ENCODE measurements at places on chromosomes 1 and 21.

GRCh38 chr1:220768126-220768601 is 18.5 kb upstream of the MTARC1 start:
- no peak for DNase-seq

GRCh38 chr1:15946571-15947381 is 29.1 kb downstream of the ZBTB17 start:
- DNase-seq: no peak

DNA sequence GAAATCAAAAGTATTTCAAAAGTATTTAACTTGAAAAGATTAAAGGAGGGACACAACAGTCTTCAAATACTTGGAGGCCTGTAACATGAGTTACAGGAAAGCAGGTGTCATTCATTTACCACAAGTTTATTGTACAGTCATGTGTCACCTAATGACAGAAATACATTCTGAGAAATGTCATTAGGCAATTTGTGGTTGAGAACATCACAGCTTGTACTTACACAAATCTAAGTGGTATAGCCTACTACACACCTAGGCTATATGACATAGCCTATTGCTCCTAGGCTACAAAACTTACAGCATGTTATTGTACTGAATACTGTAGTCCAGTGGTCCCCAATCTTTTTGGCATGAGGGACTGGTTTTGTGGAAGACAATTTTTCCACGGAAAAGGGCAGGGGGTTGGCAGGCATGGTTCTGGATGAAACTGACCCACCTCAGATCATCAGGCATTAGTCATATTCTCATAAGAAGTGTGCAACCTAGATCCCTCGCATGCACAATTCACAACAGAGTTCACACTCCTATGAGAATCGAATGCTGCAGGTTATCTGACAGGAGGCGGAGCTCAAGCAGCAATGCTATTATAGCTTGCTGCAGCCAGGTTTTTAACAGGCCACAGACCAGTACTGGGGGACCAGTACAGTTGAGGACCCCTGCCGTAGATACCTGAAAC is 25.0 kb upstream of the PHTF1 start:
- DNase-seq: no peak

DNA sequence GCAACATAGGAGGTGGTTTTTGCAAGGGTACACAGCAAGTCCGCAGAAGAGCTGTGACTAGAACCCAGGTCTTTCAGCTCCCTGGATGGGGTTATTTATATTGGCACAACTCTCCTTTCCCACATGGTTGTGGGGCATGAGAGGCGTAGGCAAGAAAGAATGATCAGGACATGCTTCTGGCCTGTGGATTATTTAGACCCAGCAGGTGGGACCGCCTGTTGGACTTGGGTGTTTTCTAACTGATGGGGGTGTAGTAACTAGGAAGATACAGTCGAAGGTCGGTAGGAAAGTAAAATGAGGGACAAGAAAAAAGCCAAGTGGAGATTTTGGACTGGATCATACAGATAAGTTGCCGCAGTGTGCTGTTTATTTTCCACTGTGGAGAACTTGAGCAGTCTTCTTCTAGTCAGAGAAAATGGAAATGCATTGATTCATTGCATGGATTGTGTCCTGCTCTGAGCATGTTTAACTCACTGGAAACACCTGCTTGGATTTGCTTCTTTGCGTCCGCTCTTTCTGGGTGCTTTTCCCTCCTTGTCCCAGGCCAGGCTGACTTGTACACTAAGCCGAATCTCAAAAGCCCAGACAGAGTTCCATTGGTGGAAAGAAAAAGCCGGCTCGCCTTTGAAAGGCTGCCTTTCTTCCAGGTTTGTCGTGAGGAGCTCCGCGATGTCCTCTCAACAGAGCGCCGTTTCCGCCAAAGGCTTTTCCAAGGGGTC is 592 bp downstream of the CRCT1 start:
- DNase-seq: no peak

DNA sequence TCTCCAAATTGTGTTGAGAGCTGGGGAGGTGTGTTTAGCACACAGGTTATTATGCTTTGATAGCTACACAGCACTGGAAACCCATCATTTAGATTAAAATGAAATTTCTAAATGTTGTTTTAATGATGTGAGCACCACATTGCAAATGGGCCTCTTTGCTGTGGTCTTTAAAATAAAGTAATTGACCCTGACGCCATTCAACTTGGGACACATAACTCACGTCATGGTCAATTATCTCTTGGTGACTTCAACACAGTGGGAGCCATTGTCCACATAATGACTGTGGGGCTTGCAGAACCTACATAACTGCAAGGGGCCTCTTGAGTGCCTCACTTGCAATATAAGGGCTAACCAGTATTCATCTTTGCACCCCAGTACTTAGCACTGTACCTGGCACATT is 280.4 kb downstream of the HLX start:
- DNase-seq: no peak
